ENCODE measurements at places on chromosomes 3 and 15.

DNA sequence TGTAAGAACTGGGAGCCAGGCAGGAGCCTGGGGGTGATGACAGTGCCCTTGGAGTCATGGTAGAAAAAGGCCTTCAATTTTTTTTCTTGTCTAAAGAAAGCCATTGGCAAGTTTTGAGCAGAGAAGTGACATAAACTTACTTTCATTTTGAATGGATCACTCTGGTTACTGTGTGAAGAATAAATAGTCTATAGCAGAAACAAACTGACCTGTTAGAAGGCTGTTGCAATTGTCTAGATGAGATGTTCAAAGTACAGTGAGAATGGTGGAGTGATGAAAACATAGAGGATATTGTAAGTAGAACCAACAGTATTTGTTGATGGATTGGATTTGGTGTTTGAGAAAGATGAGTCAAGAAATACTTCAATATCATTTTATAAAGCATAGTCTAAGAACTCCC is 439.9 kb downstream of the TBL1XR1 start:
- peak; percentile 22 for DNase-seq

DNA sequence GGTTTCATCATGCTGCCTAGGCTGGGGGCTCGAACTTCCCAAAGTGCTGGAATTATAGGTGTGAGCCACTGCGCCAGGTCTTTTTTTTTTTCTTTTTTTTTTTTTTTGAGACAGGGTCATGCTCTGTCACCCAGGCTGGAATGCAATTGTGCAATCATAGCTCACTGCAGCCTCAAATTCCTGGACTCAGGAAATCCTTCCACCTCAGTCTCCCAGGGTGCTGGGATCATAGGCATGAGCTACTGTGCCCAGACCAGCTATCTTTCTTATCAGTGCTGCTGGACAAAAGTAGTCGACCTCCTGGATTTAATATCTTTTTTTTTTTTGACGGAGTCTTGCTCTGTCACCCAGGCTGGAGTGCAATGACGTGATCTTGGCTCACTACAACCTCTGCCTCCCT is 60.8 kb downstream of the TFDP2 start:
- no peak for DNase-seq

GRCh38 chr15:89492934-89493631 is 3.3 kb downstream of the RHCG start:
- no peak for DNase-seq

- peak; percentile 36 for DNase-seq
Measured at GRCh38 chr15:55197362-55197705, 593 bp upstream of the RSL24D1 start.

DNA sequence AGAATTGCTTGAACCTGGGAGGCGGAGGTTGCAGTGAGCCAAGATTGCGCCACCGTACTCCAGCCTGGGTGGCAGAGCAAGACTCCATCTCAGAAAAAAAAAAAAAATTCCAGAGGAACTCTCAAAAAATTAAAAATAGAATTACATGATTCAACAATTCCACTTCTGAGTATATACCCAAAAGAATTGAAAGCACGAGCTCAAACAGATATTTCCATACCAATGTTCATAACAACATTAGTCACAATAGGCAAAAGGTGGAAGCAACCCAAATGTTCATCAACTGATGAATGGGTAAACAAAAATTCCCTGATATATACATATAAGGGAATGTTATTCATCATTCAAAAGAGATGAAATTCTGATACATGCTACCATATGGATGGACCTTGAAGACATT is 16.9 kb upstream of the MORF4L1 start:
- DNase-seq: no peak

DNA sequence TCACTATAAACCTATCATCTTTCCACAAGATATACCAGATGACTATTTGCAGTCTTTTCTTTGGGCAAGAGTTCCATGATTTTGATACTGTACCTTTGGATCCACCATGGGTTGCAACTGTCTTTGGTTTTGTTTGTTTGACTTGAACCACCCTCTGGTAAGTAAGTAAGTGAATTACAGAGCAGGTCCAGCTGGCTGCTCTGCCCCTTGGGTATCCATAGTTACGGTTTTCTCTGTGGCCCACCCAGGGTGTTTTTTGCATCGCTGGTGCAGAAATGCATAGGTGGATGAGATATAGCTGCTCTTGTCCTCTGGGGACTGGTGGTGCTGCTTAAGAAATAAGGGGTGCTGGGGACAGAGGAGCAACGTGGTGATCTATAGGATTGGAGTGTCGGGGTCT is 33.8 kb downstream of the CHDH start:
- DNase-seq: no peak

DNA sequence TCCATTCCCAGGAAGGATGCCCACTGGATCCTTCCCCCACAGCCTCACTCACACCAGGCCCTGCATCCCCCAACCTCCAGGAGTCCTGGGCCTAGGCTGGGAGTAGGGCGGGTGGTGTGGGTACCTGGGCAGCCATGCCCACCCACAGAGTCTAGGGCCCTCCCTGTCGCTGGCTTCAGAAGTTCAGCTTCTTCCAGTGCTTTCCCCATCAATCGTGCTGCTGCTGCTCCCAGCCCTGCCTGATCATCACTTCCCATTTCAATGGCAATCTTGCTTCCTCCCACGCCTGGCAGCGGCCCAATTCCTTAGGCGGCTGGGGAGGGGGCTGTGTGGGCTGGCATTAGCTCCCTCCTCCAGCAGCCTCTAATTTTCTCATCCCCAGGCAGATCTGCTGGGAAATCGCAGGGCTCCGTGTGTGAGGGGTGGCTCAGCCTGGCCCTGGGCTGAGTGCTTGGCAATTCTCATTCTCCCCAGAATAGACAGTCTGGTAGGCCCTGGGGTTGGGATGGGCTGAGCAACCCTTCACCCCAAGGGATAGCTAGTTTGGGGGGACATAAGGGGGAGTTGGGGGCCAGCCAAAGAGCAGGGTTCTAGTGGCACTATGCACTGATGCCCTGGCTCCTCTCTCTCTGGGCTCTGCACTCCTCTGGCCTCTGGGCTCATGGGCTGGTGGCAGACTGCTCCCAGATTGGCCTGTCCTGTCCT is 66.4 kb downstream of the SCN5A start:
- DNase-seq: no peak

DNA sequence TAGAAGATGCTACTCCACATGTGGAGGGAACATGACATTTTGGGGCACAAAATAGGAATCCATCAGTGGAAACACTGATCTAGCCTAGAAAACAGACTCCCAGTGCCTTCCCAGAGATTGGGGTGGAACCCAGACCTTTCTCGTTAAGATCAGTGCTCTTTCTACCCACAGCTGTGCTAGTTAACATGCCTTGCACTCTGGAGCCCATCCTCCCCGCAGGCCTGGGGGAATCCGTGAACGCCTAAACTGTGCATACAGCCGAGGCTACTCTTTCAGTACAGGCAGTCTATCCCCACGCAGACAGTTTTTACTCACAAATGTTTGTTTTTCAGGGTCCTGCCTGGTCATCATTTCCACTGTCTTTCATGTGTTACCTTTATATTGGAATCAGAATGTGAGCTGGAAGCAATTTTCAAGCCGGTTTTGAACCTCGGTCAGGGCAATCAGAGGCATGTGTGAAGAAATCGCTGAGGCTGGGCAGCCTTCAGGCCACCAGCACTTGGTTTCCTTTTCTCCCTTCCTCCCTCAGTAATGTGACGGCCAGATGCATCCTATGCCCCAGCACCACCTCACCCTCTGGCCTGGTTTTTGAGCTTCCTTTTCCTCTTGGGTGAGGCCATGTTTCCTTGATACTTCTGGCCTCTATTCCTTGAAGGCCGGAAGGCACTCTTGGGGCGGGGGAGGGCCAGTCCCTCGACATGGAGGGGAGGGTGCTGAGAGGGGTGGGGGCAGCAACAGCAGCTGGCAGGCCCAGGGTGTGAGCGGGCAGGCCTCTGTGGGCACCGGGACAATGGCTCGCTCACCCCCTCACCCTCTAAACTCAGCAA is 123.6 kb upstream of the GALNT15 start:
- DNase-seq: no peak

DNA sequence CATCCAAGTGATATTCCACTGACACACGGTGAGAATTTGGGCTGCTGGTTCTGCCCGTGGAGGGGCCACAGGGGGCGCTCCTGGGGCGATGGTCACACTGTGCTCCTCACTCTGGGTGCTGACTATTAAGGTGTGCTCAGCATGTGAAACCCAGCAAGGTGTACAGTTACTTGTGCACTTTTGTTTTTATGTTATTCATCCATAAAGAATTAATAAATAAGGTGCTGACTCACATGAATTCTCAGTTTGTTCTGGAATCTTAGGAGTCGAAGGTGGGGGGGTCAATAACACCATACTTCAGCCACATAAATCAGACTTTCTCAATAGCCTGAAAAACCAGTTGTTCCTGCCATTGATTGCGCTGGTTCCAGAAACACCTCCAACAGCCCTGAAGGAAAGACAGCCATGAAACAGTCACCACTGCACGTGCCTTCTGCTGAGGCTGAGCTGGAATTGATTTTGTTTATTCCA is 53.5 kb upstream of the SPATA12 start:
- DNase-seq: no peak

DNA sequence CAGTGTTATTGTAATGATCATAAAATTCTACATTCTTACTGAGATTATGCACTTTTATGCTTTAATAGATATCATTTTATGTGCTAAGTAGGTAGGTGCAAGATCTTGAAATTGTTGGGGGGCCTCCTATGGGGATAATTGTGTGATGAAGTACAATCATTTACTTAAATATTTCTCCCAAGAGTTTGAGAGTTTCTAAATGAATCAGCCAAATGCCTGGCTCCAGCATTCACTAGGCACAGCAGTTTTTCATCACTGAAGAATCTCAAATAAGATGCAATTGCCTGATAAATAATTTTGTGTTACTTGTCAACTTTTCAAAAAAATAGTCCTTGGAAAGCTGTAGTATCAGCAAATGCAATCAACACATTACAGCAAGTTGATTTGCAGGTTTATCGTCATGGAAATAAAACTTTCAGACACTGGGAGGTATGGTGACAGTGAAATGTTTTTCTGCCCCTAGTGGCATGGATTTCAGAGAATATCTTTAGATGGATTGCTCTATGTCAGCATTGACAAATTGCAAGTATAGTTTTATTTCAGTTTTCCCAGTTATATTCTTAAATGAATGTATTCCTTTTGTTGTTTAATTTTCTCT is 167.1 kb downstream of the NEK11 start:
- no peak for DNase-seq

DNA sequence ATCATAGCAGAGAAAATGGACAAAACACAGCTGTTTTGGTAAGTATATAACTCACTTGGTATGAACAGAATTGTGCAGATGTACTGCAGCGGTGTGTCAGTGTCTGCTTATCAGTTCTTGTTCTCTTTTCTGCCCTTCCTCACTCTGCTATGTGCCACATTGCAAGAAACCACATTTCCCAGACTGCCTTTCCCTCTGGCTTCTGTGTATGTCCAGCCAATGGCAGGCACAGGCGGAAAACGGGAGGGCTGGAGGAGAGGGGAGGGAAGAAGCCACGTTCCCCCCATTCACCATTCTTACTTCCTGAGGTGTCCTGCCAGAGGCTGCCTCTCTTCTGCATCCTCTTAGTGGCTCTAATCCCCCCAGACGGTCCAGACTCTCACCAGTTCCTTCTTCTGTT is 15.4 kb downstream of the HHLA2 start:
- no peak for DNase-seq

DNA sequence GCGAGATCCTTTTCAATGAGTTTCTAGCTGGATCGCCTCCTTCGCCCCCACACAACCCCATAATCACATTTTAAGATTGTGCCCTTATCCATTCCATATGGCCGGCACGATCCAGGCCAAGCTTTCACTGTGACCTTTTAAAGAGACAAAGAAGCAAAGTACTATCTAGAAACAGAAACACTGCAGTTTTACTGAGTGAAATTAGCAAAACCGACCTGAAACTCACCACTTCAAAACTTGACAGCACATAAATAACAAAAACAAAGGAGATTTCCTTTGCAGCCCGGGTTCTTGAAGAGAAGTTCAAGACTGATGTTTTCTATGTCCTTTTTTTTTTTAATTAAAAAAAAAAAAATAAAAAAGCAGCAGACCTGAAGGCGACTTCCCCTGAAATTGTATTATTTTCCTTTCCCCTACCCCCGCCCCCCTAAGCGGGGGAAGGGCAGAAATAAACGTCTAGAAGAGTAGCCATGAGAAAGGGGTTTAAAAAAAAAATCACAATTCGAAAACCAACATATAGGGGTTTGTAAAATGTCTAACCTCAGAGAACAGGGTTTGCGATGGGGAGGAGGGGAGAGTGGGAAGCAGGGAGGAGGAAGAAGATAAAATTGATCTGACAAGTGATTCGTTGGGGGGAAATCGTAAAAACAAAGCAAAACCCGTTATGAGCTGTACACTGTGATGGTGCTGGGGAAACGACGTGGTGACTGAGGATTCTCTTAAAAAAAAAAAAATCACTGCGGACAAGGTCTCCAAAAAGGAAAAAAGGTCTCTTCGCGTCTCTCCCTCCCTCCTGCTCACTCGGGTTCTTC is 1.5 kb downstream of the SATB1 start:
- DNase-seq: peak; percentile 88

DNA sequence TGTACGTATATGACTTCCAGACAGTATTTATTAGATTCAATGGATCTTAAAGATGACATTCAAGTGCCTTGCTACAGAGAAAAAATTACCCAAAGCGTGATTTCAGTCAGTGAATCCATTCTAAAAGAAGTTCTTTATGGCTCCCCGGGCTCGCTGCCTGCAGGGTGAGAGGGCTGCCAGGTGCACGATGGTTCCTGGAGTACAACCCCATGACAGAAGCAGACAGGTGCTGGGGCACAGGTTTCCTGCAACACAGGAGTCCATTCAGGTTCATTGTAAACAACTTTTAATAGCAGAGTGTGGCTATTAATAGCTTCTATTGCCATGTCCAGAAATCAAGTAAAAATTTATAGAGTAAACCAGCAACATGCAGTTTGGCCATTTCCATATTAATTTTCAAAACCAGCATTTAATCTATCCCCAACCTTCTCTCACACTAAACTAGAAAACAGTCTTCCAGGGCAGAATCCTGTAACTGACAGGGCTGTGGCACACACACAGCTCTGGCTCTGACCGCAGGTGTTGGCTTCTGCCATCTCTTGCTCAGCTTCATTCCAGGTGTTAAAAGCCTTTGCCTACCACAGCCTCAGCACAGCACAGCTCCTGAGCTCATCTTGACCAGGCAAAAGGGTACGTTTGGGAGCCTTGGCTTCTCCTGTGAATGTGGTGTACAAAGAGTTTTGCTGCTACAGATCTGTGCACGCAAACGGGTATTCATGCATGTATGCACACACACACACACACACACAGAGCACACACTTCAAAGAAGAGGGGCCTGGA is 185.9 kb downstream of the MEX3B start:
- DNase-seq: peak; percentile 87

- no peak for DNase-seq
Measured at GRCh38 chr15:72358650-72359171, 17.1 kb downstream of the HEXA start.

- DNase-seq: no peak
Measured at GRCh38 chr3:52782412-52783210, 5.2 kb downstream of the ITIH1 start.

DNA sequence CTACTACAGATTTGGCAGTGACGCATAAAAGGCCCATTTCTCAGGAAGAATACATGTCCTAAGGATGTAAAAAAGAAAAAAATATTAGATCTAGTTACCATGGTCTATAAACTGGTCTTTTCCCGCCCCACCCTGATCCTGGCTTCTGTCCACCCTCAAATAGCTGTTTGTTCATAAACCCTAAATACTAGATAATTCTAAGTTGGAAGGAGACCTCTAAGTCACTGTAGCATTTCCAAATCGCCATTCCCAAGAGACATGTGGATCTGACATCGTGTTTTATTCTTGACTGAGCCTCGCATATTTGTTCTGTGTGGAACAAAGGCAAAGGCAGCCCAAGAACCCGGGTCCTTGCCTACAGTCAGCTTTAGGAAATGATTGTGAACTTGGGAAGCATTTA is 49.0 kb downstream of the LMCD1 start:
- DNase-seq: no peak

- no peak for DNase-seq
Measured at GRCh38 chr15:51864408-51865056, 35.1 kb downstream of the TMOD3 start.

All from MM.1S (cell line).